MCF 10A (cell line): ENCODE measurements at places on chromosomes 4 and X.

- no peak for DNase-seq
These were observed 67.4 kb upstream of the PCDH19 start for GRCh38 chrX:100477467-100477866.

- no peak for DNase-seq
These were observed 319.1 kb upstream of the RPS6KA3 start for GRCh38 chrX:20585782-20586181.

DNA sequence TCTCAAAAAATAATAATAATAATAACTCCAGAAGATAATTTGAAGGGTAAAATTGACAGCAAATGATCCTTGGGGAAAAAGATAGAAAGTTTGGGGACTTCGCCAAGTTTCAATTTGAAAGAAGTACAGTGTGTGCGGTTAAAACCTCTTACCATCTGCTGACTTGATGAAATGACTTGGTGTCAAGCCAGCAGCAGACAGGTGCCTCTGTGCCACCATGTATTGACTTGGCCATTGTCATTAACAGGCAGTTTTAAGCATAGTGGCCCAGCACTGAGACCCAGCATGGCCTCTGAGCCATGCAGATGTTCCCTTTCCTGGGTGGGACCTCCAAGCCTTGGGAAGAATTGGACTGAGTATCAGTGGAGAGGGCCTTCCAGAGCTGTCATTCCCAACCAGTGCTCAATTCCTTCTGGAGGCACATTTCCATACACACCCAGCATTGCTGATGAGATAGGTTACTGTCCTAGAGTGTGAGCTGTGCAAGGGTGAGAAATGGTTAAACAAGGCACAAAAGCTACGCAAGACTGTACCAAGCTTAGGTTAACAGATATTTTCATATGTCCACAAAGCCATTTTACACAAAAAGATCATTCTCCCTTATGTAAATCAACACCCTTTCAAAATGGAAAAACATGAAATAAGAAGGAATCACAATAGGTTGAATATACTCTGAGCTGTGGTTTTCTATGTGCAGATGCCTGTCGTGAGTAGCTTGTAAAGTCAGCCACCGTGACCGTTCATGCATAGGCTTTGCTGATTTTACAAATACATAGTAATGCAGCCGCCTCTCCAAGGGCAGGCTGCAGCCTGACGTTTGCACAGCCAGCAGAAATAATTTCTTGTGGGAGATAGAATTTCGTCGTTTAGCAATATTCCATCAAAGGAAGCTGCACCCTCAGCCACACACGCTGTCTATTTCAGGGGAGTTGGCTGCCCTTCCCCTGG is 59.4 kb upstream of the FBXW7 start:
- DNase-seq = no peak

DNA sequence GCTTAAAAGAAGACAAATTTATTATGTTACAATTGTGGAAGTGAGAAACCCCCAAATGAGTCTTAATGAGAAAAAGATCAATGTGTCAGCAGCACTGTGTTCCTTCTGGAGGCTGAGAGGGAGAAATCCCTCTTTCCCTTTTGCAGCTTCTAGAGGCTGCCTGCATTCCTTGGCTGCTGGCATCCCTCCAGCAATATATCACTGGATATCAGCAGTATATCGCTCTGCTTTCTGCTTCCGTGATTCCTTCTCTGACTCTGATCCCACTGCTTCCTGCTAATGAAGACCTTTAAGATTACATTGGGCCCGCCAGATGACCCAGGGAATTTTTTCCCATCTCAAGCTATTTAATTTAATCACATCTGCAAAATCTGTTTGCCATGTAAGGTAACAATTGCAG is 1008.0 kb downstream of the RAPGEF2 start:
- no peak for DNase-seq

GRCh38 chrX:104113222-104113965 is 1.1 kb downstream of the ZCCHC18 start:
- DNase-seq = peak; percentile 63

DNA sequence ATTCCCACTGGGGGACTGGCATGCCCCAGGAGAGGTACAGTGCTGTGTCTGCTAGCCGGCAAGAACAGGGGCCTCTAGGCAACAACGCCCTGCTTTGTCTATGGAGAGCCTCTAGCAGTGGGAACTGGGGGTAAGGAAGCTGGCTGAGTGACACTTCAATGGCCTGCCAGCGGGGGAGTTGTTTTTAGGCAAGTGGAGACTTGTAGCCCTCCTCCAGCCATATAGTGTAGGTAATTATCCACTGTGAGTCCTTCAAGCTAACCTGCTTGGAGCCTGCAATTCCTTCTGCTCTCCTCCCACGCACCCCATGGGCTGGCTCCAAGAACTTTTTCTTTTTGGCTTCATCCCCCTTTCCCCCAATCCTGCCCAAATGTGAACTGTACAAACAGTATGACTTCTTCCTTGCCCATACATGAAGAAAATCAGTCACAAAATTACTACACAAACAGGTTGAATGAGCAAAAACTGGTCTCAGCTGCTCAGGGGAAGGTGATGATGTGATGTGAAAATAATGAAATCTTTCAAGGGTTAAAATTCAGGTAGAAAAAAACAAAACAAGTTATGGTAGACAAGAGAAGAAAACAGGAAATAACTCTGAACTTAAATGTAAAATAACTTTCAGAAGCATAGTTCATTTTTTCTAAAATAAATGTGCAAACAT is 33.1 kb downstream of the LEF1 start:
- DNase-seq = peak; percentile 76

DNA sequence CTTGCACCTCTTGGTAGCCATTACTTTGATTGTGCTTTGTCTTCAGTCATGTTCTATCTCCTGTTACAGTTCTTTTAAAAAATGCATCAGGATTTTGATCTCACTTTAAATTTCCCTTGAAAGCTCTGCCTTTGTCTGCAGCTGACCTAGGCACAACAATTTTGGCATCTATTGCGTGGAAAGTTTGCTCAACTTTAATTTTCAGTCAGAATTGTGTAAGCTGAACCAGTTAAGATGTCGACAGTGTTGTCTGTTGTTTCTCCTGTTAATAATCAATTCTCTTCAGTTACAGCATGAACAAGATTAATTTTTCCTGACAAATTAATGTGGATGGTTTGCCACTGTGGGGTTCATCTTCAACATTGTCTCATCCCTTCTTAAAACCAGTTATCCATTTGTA is 34.9 kb downstream of the TIGD2 start:
- no peak for DNase-seq

DNA sequence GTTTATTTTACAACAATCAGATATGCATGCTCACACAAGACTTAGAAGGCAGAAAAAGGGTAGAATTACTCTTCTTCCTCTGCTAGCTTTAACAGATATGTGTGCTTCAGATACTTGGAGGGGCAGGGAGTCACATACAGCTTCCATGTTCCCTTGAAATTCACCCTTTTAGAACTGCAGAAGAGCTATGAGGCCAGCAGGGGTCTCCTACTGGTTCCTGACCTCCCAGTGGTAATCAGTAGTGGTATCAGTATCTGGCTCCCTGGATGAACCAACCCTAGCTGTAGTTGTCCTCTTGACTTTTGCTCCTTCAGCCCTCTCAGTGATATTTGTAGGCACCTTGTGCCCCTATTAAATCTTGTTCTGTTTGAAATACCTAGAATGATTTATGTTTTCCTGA is 81.5 kb downstream of the RCHY1 start:
- DNase-seq = peak; percentile 28

DNA sequence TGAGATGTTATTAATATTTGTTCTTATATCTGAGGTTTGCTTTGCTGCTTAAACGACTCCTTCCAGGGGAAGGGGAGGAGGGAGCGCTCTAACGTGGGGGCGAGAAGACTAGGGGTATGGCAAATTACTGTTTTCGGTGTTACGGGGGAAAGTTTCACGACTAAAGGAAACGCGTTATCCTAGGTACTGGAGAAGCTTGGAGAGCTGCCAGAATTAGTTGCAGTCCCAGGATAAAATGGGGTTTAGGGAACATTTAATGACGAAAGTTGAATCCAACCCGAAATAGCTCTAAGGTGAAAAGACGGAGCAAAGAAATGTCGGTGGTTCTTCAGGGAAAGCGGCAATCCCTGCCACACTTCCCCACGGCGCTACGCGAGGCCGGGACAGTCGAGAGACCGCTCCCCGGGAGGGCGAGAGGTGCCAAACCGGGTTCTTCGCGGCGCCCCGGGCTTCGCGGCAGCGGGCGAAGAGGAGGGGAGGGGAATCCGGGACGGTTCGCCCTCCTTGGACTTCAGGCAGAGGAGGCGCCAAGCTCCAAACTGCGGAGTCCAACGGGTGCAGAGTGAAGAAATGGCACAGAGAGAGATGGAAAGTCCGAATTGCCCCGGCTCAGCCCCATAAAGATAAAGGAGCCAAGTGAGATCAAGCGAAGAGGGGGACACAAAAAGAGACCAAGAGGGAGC is 724 bp downstream of the THOC2 start:
- DNase-seq = peak; percentile 15

DNA sequence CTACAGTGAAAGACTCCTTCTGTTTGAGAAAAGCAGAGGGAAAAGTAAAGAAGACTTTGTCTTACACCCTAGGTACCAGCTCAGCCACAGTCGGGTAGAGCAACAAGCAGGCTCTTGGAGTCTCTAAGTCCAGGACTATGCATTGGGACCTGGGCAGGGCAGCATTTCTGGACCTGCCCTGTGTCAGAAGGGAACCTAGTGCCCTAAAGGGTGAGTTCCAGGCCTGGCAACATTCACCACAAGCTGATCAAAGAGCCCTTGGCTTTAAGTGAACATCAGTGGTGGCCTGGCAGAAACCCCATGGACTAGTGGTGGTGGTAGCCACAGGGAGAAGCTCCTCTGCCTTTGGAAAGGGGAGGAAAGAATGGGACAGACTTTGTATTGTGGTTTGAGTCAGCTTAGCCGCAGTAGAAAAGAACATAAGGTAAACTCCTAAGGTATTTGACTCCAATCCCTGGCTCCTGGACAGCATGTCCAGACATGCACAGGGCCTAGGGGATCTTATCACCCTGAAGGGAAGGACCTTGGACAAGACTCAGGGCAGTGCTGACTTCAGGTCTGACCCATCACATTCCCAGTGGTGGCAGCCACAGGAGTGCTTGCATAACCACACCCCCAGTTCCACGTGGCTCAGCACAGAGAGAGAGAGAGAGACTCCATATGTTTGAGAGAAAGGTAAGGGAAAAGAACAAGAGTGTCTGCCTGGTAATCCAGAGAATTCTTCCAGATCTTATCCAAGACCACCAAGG is 32.6 kb downstream of the CCDC158 start:
- DNase-seq = peak; percentile 91

GRCh38 chrX:88424071-88424470 is 323.0 kb upstream of the CPXCR1 start:
- no peak for DNase-seq

- peak; percentile 66 for DNase-seq
These were observed at the start of gene EREG for GRCh38 chr4:74364652-74365491. Gene EREG (plus strand): TSS chr4:74365145. CDS start chr4:74365309, 164 bp downstream.

- peak; percentile 22 for DNase-seq
These were observed 66.2 kb downstream of the IL15 start for GRCh38 chr4:141702472-141703182.

DNA sequence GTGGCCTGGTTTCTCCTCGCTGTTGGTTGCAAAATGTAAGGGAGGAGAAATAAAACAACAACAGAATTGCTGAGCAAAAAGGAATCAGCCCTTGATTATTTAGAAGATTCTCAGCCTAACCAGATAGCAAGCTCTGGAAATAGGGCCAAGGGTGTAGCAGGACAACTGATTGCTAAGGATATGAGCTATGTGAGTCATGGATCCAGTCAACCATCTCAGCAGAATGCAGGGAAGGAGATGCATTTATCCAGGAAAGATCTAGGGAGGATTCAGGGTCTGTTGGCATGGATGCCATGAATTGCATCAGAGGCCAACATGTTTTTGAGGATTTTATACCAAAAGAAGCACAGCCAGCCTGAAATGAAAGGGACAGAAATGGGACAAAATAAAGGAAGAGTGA is 2.2 kb upstream of the XAGE3 start:
- no peak for DNase-seq

- DNase-seq = peak; percentile 16
These were observed 42.9 kb downstream of the USP26 start for GRCh38 chrX:133053861-133054598.
